Stimulated activated CD8-positive, alpha-beta memory T cell treated with anti-CD3 and anti-CD28 coated beads, Interleukin-15, amount 100 ng/mL, for 1 hour (primary cell): ENCODE measurements at places on chromosomes 6 and 20.

DNA sequence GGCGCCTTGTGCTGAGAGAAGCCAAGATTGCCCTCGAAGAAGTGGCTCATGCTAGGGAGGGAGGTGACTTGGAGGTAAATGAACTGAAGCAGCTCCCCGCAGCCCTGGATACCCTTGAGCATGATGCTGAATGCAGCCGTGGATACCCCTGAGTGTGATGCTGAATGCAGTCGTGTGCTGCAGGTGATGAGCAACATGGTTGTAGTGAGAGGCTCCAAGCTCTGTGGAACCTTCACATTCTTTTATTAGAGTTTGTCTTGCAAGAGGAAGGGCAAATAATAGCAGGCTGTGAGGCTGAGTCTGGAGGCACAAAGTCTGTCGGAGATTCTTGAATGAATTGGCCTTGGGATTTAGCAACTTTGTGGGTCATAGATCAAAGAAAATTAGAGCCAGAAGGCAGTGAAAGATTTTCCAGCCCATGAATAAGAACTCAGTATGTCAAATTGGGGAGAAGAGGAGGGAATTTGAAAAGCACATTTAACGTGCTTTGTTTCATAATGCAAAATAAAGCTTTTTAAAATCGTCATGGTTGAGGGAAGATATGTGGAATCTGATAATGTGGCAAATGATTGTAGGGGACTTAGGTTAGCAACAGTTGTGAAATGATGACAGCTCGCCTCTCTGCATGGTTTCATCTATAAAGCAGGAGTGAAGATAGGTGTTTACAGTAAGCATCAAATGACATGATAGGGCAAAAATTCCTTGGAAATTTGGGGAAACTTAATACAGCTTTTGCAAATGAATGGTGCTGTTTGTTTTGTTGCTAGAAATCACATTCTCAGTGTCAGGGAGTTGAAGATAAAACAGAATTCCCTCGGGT, 120.1 kb upstream of the TIAM2 start:
- DNase-seq: no peak

GRCh38 chr6:17012421-17013225, 89.2 kb upstream of the STMND1 start:
- no peak for DNase-seq

- DNase-seq: no peak
These were observed 54.5 kb upstream of the IPCEF1 start for GRCh38 chr6:154411076-154411475.

GRCh38 chr6:54579011-54579410, 267.6 kb upstream of the FAM83B start:
- DNase-seq: no peak

DNA sequence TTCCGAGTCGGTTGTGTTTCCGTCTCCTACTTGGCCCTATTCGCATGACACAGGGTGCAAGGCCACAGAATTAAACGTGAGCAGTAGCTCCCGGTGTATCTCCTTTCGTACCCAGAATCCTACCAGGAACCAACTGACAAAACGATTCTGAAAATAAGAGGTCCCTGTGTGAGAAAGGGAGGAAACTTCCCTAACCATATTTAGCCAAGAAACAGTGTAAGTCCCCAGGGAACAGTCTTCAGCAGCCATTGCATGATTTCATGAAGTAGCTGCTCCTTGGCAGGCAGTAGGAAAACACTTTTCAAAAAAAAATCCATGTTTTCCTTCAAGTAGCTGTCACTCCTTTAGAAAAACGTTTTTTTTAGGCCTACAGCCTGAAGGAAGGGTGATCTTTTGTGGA, 46.9 kb downstream of the PDE10A start:
- DNase-seq: no peak

DNA sequence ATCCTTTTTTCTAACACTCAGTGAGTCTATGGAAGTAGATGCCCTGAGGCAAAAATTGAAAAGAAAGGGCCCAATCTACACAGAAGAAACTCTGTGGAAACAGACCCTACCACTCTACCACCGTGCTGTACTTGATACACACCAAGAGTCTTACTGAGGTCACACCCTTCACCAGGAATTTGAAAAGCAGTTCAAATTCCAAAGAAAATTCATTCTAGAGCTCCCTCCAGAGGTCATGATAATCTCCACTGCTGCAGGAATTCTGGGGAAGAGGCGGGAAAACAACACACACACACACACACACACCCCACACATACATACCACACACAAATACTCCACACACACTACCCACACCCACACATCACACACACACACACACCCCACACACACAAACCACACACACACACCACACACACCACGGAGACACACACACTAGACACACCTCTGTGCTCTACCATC, 336.8 kb downstream of the HDGFL1 start:
- no peak for DNase-seq

- DNase-seq: no peak
These were observed 2.3 kb downstream of the FAM184A start for GRCh38 chr6:119076173-119076572.

- DNase-seq: no peak
These were observed 20.7 kb downstream of the FAM50B start for GRCh38 chr6:3869632-3870527.

GRCh38 chr6:18101873-18102272, 20.6 kb downstream of the NHLRC1 start:
- DNase-seq: no peak

DNA sequence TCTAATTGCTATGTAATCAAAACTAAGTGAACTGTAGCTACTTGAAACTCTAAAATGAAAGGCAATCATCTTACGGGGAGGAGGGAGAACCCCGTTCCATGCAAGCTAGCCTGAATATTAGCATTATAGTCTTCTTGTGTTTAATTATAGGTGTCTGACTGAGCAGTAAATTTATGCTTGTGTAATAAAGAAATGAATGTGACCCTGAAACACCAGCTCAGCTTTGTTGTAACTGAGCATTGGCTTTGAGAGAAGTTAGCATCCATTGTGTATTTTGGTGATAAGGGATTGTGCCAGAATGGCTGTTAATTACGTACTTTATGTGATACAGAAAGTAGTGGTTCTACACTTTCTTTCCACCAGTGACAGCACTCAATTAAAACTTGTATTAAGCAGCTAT, 86.9 kb downstream of the QKI start:
- no peak for DNase-seq

DNA sequence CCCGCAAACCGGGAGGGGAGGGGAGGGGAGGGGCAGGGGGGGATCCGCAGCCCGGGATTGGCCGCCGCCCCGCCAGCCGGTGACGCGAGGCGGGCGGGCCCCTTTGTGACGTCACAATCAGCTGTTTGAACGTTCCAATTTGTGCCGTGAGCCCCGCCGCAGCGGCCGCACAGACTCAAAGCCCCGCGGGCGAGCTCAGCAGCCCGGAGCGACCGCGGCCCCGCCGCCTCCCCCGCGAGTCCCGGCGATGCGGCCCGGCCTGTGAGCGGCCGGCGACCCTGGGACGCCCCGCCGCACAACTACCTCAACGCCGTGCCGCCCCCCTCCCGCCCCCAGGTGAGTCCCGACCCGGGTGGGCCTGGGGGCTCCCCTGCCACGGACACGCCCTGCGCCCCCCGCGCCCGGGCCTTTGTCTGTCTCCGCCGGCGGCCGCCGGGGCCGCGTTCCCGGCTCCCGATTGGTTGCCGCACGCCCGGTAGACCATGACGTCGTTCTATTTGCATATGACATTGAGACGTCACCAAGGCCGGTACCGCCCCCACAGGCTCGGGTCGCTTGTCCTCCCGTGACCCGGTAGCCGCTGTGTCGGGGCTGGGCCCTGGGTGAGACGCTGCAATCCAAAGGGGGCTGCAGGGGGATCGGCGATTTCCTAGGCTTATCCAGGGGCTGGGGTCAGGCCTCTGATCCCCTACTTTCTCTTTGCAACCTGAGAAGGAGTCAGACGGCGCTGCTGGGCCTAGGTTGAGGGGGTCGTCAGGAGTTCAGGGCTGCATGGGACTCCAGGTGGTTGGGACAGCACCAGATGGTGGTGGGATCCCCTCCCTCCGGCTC, at the start of gene TP53INP2:
Gene TP53INP2, plus strand, starts transcription at position 168 of the 831 bp plus-strand sequence. CDS start 4,396 bp downstream, outside the sequence.
- DNase-seq: peak; percentile 67

DNA sequence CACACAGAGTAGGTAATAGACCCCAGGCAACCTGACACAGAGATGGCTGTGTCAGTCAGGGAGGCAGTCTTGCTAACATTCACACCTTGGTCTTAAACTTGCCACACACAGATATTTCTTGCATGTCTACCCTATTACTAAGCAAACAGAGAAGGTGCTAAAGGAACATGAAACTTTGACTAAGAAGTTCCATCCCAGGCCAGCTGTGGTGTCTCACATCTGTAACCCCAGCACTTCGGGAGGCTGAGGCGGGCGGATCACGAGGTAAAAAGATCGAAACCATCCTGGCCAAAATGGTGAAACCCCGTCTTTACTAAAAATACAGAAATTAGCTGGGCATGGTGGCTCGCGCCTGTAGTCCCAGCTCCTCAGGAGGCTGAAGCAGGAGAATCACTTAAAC, 222.4 kb upstream of the JARID2 start:
- peak; percentile 1 for DNase-seq
